ENCODE measurements at places on chromosomes 5 and 9.
A peak's percentile ranks its signal among the peaks of the same experiment; 100 is the strongest.

DNA sequence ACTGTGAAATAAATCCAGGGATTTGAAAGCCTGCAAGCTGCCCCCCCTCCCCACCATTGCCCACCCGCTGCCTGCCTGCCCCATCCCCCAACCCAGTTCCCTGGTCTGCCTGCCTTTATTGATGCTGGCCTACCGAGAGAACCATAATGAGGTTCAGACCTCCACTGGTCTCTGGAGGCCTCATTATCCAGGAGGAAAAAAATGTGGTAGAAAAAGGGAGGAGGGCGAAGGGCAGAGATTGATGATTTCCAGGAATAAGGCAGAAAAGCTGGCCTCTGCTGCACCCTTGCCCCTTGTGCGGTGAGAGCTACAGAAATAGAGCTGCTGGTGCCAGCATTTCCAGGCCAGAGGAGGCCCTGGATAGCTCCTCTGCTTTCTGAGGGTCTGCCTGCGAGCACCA is 216.1 kb downstream of the PAPPA start:
- no peak for DNase-seq

DNA sequence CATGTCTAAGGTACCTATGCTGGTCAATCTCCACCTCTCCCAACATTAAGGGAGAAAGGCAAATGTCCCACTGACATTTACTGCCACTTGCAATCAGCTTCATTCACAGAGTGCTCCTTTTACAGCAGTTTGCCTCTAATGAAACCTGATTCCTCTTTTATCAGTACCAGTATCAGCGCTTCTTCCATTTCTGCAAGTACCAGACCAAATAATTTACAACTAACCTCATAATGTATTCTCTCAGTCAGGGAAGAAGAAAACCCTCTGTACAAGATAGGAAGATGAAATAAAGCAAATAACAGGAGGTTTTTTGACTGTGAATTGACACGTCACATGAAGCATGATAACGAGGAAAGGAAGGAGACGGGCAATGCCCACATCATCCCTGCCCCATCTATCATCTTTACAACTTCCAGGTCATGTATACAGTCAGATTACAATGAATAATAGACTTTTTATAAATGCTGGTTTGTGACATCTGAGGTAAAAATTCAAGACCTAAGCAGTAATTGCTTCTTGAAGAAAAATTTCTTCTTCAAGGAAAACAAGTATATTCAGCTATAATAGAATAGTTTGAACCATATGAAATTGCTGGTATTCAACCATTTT is 21.9 kb downstream of the ABITRAM start:
- DNase-seq, result no peak

GRCh38 chr5:59066367-59067163 is 483.7 kb downstream of the RAB3C start:
- DNase-seq, result peak; percentile 48

DNA sequence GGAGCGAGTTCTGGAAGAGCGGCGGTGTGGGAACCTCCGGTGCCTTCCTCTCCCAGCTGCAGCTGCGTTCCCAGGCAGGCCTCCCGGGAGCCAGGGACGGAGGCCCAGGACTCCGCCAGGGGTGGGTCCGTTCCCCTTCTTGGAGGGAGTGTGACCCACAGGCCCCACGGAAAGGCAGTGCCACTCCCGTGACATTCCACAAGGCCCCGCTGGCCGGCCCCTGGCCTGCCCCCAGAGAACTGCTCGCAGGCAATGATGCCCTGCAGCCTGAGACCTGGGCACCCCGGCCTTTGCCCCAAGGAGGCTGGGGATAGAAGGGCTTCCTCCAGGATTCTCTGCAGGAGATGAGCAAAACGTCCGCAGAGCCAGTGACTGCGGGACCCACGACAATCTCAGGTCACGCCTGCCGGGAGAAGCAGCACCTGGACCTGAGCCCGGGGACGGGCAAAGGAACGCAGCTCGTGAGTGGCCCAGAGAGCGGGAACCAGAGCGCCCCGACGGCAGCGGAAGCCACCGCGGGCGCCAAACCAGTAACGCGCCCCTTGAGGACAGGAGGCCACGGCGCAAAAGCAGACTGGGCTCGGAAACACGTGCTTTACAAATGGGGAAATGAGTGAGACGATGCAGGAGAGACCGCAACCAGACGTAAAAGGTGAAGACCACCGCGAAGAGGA is 9.3 kb downstream of the OBP2B start:
- DNase-seq, result no peak

- no peak for DNase-seq
These were observed 32.7 kb downstream of the ZFAND5 start for GRCh38 chr9:72332351-72332750.

- no peak for DNase-seq
These were observed 29.9 kb downstream of the NFX1 start for GRCh38 chr9:33320230-33320567.

DNA sequence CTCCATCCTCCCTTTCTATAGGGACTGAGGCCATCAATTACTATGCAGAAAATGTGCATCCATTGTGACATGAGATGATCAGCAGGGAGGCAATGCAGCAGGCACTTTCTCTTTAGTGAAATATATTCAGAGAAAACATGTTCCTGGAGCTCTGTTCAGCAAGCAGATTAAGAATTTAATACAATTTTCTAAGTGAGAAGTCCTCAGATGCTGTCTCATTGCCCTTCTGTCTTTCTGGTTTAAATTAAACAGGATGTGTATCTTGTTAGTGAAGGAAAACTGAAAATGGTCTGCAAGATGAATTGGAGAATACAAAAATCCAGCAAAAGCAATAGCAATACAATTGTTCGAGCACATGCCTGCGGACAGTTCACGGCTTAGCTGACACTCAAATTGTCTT is 445.8 kb upstream of the RIOK2 start:
- no peak for DNase-seq

- DNase-seq, result no peak
These were observed 209.0 kb downstream of the SEC61B start for GRCh38 chr9:99431103-99431502.

DNA sequence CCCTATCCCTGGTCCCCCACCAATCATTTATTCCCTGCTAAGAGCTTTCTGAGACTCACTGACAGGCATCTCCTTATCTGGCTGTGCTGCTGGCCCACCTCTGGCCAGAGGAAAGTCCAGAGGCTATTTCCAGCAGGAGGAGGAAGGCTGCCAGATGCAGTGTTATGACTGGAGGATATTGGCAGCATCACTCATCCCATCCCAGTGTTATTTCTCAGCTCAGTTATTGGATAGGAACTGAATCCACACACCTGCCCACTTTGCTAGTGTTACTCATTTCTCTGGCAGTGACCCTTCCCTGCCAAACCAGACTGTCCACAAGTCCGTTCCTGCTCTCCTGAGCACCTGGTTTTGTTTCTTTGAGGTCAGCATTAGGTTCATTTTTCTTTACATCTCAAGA is 228.2 kb downstream of the GRIA1 start:
- no peak for DNase-seq

GRCh38 chr5:53288511-53288910 is 179.0 kb upstream of the MOCS2 start:
- DNase-seq, result no peak

- peak; percentile 52 for DNase-seq
These were observed 654.2 kb downstream of the TLE1 start for GRCh38 chr9:81035171-81035570.

DNA sequence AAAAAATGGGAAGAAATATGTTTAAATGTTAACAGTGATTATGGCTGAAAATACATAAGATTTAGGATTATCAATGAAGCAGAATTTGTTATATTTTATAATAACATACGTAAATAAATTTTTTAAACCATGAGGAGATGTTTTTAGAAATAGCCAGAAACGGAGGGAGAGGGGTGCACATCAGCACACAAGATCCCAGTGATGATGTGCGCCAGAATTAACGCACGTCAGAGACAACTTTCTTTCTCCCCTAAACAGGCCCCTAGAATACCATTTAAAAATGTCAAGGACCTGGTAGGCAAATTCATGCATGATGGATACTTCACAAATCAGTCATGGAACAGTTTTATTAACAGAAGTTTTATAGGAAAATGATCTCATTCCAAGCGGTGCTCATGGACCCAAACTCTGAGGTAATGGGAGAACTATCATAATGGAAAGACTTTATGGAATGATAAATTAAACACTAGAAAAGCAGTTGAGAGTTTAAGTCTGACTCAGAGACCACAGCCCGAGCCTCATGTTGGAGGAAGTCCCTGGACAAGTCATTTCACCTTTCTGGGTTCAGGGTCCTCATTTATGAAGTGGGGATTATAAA is 258.9 kb upstream of the GAS1 start:
- peak; percentile 77 for DNase-seq

GRCh38 chr9:91056917-91057316 is 255.3 kb downstream of the SYK start:
- peak; percentile 34 for DNase-seq

DNA sequence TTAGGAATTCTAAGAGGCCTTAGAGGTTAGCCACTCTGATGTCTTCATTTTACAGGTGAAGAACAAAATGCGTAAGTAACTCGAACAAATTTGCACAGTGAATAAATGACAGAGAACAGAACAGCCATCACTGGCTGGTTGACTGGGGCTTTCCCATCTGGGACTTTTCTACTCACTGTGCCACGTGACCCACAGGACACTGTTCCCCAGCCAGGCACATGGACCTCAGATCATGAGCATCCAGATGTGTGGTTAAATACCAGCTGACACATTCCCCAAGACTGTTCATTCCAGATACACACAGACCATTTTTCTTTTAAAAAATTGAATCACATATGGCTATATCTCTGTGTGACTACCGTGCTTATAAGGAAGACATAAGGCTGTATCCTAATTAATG is 25.8 kb upstream of the MED10 start:
- peak; percentile 17 for DNase-seq

DNA sequence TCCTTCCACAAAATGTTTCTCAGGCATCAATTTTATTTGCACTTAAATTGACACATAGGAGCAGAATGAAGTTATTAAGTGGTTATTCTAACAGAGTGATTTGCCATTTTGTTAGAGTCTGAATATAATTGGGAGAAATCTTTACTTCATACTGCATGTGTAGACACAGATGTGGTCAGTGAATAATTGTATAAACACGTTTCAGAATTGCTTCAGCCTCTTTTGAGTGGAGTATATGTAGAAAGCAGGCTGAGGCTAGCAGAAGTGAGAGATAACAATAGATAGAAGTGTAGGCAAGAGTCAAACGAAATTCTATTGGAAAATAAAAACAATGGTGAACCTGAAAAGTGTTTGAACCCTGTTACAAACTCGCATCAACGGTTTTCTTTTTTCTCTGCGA is 270.7 kb downstream of the TMEM167A start:
- DNase-seq, result no peak

DNA sequence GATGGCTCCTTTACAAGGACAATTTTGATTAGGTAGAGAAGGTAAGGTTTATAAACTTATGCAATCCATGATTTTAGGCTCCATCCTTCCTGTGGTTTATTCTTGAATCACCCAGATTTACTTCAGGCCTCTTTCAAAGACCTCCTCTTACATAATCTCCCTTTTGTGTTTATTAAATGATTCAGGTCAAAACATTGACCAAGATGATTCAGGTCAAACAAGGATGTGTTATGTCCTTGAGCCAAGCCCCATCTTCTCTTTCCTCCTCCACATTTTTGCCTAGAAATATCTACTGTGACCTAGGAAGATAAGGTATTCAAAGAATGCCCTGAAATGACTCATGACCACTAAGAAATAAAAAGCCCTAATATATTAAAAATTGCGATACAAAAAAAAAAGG is 31.8 kb upstream of the TLR4 start:
- DNase-seq, result peak; percentile 50

- DNase-seq, result no peak
These were observed 384.5 kb upstream of the PIK3R1 start for GRCh38 chr5:67831048-67831447.

- DNase-seq, result no peak
These were observed 1.2 kb downstream of the TLR4 start for GRCh38 chr9:117705386-117705785.

DNA sequence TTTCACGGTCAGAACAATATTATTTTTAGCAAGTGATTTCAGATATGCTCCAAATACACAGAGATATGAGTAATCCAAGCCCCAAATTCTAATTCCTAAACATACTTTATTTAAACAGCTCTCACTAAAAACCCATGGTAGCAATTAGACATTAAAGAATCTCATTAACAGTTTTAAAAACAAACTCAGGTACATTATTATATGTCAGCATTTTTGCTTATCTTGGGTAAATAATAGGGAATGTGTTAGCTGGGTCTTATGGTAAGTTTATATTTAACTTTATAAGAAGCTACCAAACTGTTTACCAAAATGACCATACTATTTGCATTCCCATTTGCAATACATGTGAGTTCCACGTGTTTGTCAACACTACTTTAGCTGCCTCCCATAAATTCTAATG is 511.1 kb downstream of the HTR1A start:
- no peak for DNase-seq

- DNase-seq, result no peak
These were observed 245.9 kb downstream of the SAXO1 start for GRCh38 chr9:18786911-18787650.

GRCh38 chr5:155193029-155193428 is 179.5 kb downstream of the KIF4B start:
- no peak for DNase-seq

DNA sequence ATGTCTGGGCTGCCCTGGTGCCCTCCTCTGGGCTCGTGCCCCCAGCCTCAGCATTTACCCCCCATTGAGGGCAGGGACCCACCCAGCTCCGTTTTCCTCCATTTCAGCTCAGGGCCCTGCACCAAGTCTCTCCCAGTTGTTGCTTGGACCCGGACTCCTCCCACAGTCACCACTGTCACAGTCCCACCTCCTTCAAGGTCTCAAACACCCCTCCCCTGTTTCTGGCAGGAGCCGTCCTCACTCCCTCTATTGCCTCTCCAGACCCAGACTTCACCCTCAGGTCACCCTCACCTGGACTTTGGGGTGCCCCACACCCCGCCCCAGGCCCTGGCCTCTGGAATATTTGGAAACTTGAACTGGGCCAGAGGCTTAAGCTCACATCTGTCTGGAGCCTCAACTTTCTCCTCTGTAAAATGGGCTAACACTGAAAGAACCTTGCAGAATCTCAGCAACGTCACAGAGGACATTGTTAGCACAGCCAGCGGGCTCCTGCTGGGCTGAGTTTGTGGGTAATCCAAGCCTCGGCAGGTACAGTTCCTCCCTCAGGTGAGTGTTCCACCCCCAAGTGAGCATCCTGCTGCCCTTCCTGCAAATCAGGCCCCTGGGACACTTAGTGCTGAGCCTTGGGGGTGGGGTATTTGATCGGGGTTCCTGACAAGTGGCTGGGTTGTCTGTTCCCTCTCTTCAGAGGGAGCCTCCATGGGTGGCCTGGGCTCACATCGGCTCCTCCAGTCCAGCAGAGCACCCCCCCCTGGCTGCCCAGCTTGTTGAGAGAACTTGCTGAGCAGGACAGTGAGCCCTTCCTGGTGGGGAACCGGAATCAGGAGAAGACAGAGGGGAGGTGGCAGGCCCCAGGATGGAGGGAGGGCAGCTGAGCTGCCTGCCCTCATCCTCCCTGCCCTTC is 130.1 kb downstream of the C9orf50 start:
- DNase-seq, result no peak

- peak; percentile 10 for DNase-seq
These were observed 680.0 kb downstream of the TAF11L14 start for GRCh38 chr5:18314192-18314778.

DNA sequence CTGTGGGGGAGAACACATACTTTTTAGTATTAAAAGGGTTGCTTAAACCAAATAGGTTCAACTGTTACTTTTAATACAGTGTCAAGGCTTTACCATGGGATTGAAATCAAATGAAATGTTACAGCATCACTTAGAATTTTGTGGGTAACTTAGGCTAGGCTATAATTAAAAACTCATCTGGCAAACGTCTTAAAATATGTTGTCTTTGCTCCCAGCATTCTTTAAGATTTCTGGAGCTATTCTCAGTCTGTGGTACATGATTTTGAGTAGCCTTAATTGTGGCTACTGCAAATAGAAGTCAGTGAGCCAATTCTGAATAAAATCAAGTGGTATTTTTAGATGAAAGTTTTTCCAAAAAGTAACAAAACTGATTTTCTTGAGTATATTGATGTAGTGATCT is 30.7 kb downstream of the UHRF2 start:
- no peak for DNase-seq
